Transverse colon (tissue), 4 donors: ENCODE measurements at places on chromosomes 12 and 14. TPM values are rescaled to one million over a fixed set of nuclear protein-coding genes. Genes with fewer than 3 reads are reported as not detected.

DNA sequence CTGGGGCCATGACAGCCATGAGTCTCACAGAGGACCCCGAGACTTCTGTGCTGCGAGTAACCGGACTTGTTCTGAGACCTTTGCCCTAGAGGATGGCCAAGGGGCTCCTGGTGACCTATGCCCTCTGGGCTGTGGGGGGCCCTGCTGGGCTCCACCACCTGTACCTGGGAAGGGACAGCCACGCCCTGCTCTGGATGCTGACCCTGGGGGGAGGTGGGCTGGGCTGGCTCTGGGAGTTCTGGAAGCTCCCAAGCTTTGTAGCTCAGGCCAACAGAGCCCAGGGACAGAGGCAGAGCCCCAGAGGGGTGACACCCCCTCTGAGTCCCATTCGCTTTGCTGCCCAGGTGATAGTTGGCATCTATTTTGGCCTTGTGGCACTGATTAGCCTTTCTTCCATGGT lies 2.1 kb downstream of the DNAJC22 start:
- peaks cover 82% of the 10 kb centered on the region for H3K27me3 ChIP-seq
- H3K4me3 ChIP-seq: no peak overlapping the region
- H3K27ac ChIP-seq: no peak overlapping the region
- no peak for DNase-seq
- no peaks in the 10 kb centered on the region for H3K36me3 ChIP-seq

DNA sequence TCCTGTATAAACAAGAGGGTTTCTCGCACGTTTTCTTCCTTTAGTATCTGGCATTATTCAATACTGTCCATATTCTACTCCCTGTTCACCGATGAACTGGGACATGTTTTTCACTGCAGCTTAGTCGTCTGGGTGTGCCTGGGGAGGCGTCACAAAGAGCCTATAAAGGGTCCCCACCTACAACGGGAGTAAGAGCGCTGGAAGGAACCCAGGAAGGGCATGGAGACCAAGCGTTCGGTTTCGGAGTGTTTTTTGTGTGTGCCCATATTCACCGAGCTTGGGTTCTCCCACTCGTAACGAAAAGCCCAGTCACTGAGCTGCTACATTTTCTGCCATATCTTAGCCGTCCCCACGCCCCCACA lies 592 bp upstream of the USP15 start:
- H3K4me3 ChIP-seq: peak overlapping the region; percentile 95
- H3K27ac ChIP-seq: peak overlapping the region; percentile 97
- no peak for DNase-seq
- H3K36me3 ChIP-seq: no peaks in the 10 kb centered on the region
- H3K27me3 ChIP-seq: no peaks in the 10 kb centered on the region

Gene KRT80
- not detected for total RNA-seq

Gene CNIH1
- total RNA-seq: 128 TPM

Gene PMCH
- not detected for total RNA-seq

DNA sequence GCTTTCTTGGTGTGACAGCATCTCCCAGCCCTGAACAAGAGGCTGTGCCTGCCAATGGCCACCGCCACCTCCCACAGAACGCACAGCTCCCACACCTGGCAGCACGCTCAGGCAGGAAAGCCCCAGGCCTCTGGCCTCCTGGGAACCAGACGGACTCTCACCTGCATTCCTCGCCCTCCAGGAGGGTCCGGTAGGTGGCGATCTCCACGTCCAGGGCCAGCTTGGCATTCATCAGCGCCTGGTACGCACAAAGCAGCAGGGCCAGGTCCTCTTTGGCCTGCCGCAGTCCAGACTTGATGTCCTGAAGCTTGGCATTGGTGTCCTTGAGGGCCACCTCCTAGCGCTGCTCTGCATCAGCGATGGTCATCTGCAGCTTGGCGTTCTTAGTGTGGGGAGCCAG lies 12.1 kb upstream of the KRT77 start:
- peaks cover 5% of the 10 kb centered on the region for H3K4me1 ChIP-seq
- H3K36me3 ChIP-seq: no peaks in the 10 kb centered on the region
- peaks cover 43% of the 10 kb centered on the region for H3K27me3 ChIP-seq
- peak; percentile 29 for DNase-seq

GRCh38 chr14:80239631-80240030 lies 28.3 kb upstream of the DIO2 start:
- DNase-seq: no peak
- H3K36me3 ChIP-seq: no peaks in the 10 kb centered on the region
- H3K27ac ChIP-seq: no peak overlapping the region
- no peaks in the 10 kb centered on the region for H3K4me1 ChIP-seq
- H3K4me3 ChIP-seq: no peak overlapping the region

GRCh38 chr12:130873825-130874224 lies 2.0 kb downstream of the RAN start:
- no peak overlapping the region for H3K27ac ChIP-seq
- DNase-seq: no peak

DNA sequence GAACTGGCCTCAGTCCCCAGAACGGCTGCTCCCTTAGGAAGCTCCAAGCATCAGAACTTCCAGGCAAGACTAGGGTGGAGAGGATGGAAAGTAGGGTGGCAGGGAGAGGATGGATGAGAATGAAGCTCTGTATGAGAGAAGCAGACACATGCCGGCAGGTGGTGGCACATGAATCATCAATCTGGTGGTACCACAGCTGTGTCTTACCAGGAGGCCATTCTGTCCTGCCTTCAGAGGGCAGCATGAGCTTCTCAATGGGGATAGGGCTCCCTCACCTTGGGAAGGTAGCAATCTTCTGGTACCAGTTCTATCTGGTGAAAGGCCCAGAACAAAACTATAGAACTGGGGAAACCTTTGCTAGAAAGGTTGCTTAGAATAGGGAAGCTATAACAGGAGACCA lies 55.4 kb upstream of the PYGL start:
- H3K36me3 ChIP-seq: no peaks in the 10 kb centered on the region
- no peak overlapping the region for H3K27ac ChIP-seq
- peaks cover 6% of the 10 kb centered on the region for H3K4me1 ChIP-seq
- H3K27me3 ChIP-seq: no peaks in the 10 kb centered on the region

GRCh38 chr12:12147111-12147510 lies 76.4 kb downstream of the BCL2L14 start:
- H3K27ac ChIP-seq: no peak overlapping the region
- DNase-seq: no peak
- no peaks in the 10 kb centered on the region for H3K4me1 ChIP-seq
- H3K36me3 ChIP-seq: no peaks in the 10 kb centered on the region

GRCh38 chr14:104321802-104322130 lies 183.4 kb downstream of the KIF26A start:
- no peaks in the 10 kb centered on the region for H3K36me3 ChIP-seq
- H3K27ac ChIP-seq: no peak overlapping the region
- peaks cover 21% of the 10 kb centered on the region for H3K4me1 ChIP-seq
- no peak for DNase-seq
- no peak overlapping the region for H3K4me3 ChIP-seq

GRCh38 chr12:103913100-103913499 lies 17.1 kb upstream of the HSP90B1 start:
- H3K27me3 ChIP-seq: no peaks in the 10 kb centered on the region
- H3K4me1 ChIP-seq: no peaks in the 10 kb centered on the region
- no peak for DNase-seq
- H3K27ac ChIP-seq: no peak overlapping the region

- H3K27me3 ChIP-seq: no peaks in the 10 kb centered on the region
- H3K36me3 ChIP-seq: no peaks in the 10 kb centered on the region
- no peak overlapping the region for H3K4me3 ChIP-seq
- H3K4me1 ChIP-seq: no peaks in the 10 kb centered on the region
- no peak for DNase-seq
- no peak overlapping the region for H3K27ac ChIP-seq
Observed at GRCh38 chr12:46892887-46893286, 67.1 kb upstream of the SLC38A4 start.

Gene RIPK3
- 61.7 TPM for total RNA-seq

DNA sequence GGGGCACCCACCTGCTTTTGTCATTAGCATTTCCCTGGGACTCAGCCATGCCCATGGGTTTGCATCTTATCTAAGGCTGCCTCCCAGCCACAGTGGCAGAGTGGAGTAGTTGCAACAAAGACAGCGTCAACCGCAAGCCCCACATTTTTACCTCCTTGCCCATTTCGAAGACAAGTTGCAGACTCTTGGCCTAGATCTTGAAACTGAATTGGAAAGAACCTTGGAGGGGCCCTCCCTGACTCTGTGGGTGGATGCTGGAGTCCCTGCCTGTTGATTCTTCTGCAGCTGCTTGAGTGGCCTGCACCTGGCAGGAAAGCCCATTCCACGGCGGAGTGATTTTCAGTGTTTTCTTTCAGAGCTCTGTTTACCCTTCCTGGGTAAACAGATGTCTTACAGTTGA lies 309.0 kb downstream of the VRK1 start:
- no peak for DNase-seq
- H3K4me3 ChIP-seq: no peak overlapping the region
- no peaks in the 10 kb centered on the region for H3K27me3 ChIP-seq
- H3K27ac ChIP-seq: no peak overlapping the region
- no peaks in the 10 kb centered on the region for H3K36me3 ChIP-seq

- H3K4me3 ChIP-seq: peak within 1 kb of the TSS; percentile 64
- H3K36me3 ChIP-seq: peaks cover 6% of the 10 kb centered on the region
- peak; percentile 94 for DNase-seq
- H3K27ac ChIP-seq: peak within 1 kb of the TSS; percentile 95
- no peaks in the 10 kb centered on the region for H3K27me3 ChIP-seq
Observed at GRCh38 chr14:23306412-23307145, at the start of gene BCL2L2. Gene BCL2L2, plus strand, starts transcription at chr14:23306833. Its CDS starts 935 bp downstream, at chr14:23307768.

DNA sequence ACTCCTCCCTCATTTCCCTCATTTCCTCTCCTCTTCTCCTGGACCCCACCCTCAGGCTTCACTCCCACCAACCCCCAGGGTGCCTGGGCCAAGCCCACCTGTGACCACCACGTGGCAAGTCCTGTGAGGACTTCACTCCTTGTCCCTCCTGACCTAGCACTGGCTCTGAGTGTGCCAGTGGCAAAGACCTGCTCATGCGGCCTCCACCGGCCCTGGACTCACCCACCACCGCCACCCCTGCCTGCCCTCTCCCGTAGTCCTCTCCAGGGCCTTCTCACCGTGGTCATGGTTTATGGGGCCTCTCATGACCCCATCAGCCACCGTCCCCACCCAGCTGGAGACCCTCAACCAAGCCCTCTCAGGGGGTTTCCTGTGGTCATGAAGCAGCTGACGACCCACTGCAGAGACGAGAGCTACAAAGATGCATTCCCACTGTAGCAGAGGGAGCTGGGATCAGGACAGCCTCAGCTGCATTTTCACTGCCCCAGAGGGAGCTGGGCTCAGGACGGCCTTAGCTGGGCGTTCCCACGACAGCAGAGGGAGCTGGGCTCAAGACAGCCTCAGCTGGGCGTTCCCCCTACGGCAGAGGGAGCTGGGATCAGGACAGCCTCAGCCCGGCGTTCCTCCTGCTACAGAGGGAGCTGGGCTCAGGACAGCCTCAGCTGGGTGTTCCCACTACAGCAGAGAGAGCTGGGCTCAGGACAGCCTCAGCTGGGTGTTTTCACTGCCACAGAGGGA lies 3.2 kb upstream of the C14orf180 start:
- H3K27me3 ChIP-seq: no peaks in the 10 kb centered on the region
- H3K27ac ChIP-seq: peak overlapping the region; percentile 74
- peaks cover 26% of the 10 kb centered on the region for H3K4me1 ChIP-seq
- H3K36me3 ChIP-seq: no peaks in the 10 kb centered on the region

- no peaks in the 10 kb centered on the region for H3K36me3 ChIP-seq
- H3K4me1 ChIP-seq: no peaks in the 10 kb centered on the region
- no peak overlapping the region for H3K27ac ChIP-seq
- no peak for DNase-seq
Observed at GRCh38 chr12:72872238-72872887, 600.2 kb downstream of the TRHDE start.

Gene ACADS
- total RNA-seq: 275 TPM

Gene APOF
- not detected for total RNA-seq

- no peaks in the 10 kb centered on the region for H3K36me3 ChIP-seq
Observed at GRCh38 chr12:108239378-108239777, 99.7 kb downstream of the CMKLR1 start.

DNA sequence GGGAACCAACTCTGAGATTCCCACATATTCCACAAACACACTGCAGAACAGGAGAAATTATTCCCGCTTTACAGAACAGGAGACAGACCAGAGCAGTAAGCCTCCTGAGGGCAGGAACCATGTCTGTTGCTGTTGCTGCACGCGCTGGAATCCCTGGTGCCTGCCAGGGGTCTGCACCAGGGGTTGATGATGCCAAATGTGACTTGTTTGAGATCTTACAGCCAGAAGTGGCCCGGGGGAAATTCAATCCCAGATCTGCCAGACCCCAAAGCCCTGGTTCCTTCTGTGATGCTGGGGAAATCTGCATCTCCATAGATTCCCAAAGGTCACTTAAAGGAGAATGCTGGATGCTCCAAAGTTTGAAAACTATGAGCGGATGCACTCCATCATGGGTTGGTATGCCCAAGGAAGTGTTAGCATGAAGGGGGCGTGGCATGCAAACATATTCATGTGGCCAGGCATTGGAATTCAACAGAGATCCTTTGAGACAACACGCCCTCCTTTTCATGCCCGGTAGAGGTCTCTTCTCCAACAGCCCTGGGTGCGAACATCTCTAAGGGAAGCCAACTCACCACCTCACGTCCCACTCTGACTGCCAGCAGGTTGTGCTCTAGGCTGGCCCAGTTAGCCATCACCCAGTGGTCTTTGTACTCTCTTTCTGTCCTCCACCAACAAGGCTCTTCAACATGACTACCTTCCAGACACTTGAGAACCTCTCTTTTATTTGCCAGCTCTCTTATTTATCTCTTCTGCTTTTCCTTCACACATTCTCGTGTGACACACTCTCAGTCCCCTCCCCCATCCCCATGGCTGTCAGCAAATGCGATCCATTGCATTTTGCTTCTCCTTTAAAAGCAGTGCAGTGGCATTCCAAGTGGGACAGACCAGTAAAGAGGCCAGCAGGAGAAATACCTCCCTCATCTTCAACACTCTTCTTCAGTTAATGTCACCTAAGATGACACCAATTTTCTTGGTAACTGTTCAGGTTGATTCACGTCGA lies 131.3 kb downstream of the ZFP36L1 start:
- H3K36me3 ChIP-seq: no peaks in the 10 kb centered on the region
- H3K4me1 ChIP-seq: peaks cover 21% of the 10 kb centered on the region
- no peaks in the 10 kb centered on the region for H3K27me3 ChIP-seq
- no peak overlapping the region for H3K27ac ChIP-seq

Gene RASSF8
- 26.6 TPM for total RNA-seq

Gene ADAM21
- total RNA-seq: not detected

- no peak overlapping the region for H3K27ac ChIP-seq
- no peaks in the 10 kb centered on the region for H3K36me3 ChIP-seq
- H3K4me3 ChIP-seq: no peak overlapping the region
- no peaks in the 10 kb centered on the region for H3K4me1 ChIP-seq
- DNase-seq: no peak
Observed at GRCh38 chr12:127690161-127690560, 576.8 kb upstream of the TMEM132C start.

DNA sequence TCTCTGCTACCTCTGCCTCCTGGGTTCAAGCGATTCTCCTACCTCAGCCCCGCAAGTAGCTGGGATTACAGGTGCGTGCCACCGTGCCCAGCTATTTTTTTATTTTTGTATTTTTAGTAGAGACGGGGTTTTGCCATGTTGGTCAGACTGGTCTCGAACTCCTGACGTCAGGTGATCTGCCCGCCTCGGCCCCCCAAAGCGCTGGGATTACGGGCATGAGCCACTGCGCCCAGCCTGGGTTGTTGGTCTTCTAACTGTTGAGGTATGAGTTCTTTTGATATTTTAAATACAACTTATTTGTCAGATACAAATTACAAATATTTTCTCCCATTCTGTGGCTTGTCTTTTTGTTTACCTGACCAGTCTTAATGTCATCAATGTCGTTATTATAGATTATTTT lies 95.9 kb downstream of the PCNX1 start:
- no peaks in the 10 kb centered on the region for H3K36me3 ChIP-seq
- H3K4me3 ChIP-seq: no peak overlapping the region
- no peak for DNase-seq
- no peaks in the 10 kb centered on the region for H3K4me1 ChIP-seq
- H3K27me3 ChIP-seq: no peaks in the 10 kb centered on the region
